Pons (tissue), 1 donor: ENCODE measurements at places on chromosomes 5 and 9.

- no peak for DNase-seq
Observed at GRCh38 chr9:30140407-30140806, 2244.0 kb upstream of the ACO1 start.

DNA sequence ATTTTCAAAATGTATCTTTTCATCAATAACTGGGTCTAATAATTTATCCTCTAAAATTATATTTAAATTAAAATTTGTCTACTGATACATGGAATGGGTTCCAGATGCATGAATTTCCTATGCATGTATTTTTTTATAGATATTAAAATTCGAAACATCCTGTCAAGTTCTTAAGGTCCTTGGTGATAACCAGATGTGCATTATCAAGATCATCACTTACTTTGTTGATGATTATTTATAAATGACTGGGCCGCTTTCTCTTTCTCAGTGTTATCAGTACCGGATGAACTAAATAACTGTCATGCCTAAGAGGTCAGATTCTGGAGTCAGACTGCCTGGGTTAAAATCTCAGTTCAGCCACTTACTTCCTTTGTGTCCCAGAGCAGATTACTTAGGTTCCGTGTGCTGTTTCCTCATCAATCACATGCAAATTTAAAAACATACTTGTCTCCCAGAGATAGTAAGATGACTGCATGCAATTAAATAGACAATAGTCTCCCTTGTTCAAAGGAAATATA, 124.3 kb downstream of the TEX10 start:
- no peak for DNase-seq

DNA sequence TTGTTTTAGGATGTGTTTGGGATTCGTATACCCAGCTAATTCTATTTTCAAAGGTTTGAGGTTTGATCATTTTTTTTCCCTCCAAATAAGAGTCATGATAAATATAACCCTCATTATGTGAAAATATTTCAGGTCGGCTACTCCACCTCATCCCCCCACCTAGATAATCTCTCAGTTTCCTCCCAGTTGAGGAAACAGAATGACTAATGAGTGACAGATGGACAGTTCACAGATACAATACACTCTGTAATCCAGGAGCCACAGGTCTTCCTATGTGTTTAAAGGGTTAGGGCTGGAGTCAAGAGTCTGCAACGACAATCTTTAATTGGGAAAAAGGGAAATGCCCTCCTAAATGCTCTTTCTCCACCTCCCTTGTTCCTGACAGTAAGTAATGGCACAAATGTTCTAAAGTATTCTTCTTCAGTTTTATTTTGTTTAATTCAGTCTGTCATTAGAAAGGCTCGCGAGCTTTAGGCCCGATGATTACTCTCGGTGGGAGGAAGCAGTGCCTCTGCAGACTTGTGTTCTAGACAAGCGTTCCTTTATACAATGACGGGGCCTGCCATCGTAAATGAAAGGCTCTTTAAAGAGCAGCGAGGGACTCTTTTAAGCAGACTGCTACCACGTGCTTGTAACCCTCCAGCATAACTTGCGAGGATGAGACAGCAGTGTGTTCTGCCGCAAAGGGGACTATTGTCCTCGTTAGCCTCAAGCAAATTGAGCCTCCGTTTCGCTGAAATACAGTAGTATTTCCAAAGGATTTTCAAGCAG, 69.0 kb downstream of the MEF2C start:
- peak; percentile 74 for DNase-seq

DNA sequence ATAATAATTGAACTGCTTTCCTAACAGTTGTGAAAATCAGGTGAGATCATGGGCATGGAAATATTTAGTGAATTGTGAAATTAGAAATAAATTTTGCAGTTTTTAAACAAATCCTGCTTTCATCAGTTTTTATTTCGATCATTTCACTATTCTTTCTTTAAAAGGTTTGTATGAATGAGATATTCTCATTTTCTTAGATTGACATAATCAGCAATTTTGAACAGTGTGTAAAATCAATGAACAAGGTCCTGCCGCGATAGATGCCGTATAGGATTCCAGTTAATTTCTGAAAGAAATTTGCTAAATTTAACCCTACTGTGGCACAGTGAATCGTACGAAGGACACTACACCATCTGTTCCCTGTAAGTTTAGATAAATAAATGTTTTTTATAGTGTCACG, 7.5 kb downstream of the RAD23B start:
- DNase-seq, result no peak

- no peak for DNase-seq
Observed at GRCh38 chr9:14633906-14634565, 59.2 kb downstream of the ZDHHC21 start.

- no peak for DNase-seq
Observed at GRCh38 chr9:124163760-124164255, 93.9 kb upstream of the NEK6 start.

GRCh38 chr9:36858805-36859375, 175.2 kb downstream of the PAX5 start:
- no peak for DNase-seq

DNA sequence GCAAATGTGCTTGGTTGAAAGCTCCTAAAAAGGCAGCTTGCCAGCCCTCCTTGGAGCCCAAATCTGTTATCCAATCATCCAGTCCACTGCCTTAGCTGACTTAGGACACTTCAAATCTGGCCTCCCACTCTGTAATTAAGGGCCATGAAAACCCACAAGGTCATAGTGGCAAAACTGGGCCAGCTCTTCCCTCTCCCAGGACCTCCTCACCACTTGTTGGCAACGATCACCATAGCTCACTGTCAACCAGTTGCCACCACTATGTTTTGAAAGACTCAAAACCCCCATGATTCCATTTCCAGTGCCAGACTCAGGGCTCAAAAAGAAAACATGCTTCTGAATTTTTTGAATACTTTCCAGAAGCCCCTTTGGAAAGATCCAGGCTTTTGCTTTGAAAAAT, 107.5 kb downstream of the NREP start:
- DNase-seq, result no peak

DNA sequence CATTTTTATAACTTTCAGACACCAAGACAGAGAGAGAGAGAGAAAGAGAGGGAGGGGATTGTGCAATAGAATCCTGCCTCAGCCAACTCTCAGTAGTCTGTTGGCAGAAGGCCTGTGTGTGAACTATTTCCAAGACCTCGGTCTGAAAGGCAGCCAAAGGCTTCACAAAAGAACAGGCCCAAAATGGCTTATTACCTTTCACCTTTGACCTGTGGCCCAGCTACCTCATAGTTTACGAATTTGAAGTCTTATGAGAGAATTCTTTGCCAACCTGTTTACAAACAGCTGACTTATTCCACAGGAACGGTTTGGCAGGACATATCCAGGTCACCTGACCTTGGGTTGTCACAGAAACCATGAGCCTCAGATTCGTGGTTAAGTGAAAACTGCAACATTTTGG, 48.6 kb downstream of the NR2F1-AS1 start:
- DNase-seq, result peak; percentile 75

- no peak for DNase-seq
Observed at GRCh38 chr5:177310332-177310731, 1.4 kb downstream of the MXD3 start.

DNA sequence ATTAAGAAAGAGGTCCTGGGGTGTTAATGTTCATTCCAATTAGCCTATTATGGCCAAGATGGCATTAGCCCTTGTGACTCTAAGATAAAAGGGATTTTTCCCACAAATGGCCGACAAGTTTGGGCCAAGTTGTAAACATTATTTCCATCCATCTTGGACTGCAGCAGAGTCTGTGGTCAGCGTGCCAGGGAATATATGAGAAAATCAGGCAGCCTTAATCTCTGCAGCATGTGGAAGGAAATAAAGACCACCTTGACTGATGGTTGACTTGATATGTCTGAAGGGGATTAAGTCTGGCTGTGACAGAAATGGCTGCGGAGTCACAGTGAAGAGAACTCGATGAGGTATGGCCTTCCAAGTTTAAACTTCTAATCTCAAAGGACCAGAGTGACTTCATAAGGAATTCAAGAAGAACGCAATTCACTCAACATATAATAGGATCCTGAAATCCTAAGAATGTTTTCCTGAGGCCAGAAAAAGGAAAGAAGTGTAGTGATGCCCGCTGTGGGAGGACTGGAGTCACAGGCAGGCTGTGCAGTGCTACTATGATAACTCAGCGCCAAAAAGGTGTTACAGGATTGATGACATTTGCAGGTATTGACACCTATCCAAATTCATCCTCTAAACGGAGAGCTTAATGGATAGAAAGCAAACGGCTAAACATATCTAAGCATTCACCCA, 287.1 kb downstream of the SEC61B start:
- no peak for DNase-seq

GRCh38 chr9:14932641-14933040, 22.4 kb upstream of the FREM1 start:
- DNase-seq, result no peak

DNA sequence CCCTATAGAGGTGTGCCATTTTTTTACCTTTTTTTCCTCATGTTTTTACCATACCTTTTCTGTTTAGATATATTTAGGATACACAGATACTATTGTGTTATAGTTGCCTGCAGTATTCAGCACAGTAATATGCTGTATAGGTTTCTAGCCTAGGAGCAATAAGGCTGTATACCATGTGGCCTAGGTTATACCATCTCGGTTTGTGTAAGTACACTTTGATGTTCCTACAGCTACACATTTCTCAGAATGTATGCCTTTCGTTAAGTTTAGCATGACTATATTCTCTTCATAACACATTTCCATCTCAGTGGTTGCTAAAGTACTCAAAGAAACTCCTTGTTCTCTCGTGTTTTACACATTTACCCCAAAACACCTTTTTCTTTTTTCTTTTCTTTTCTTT, 23.0 kb downstream of the UBE2D2 start:
- DNase-seq, result no peak

GRCh38 chr5:142179776-142180387, 71.3 kb downstream of the NDFIP1 start:
- no peak for DNase-seq

- DNase-seq, result no peak
Observed at GRCh38 chr5:107449369-107449768, 221.4 kb downstream of the EFNA5 start.

- DNase-seq, result no peak
Observed at GRCh38 chr5:168218746-168219145, 72.7 kb upstream of the WWC1 start.

DNA sequence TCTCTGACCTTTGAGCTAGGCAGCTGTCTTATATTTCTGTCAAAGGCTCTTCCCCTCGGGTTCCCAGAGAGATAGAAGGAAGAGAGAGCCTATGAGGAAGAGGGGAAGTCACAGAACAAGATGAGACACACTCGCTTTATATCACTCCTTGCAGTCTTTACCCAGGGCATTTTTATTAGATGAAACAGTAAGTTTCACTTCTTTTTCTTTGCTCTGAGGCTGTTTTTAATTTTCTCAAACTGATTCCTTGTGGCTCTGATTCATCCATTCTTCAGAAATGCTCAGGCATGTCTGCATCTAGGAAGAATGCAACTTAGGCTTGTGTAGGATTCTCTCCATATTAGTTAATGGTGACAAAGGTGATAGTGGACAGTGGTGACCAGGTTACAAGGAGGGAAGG, 132.9 kb upstream of the CHD1 start:
- no peak for DNase-seq

GRCh38 chr5:35089334-35090314, 41.9 kb upstream of the AGXT2 start:
- DNase-seq, result peak; percentile 62

- DNase-seq, result peak; percentile 85
Observed at GRCh38 chr5:57298295-57298984, 124.6 kb downstream of the GPBP1 start.

GRCh38 chr9:2711716-2712115, 5.6 kb upstream of the KCNV2 start:
- no peak for DNase-seq

DNA sequence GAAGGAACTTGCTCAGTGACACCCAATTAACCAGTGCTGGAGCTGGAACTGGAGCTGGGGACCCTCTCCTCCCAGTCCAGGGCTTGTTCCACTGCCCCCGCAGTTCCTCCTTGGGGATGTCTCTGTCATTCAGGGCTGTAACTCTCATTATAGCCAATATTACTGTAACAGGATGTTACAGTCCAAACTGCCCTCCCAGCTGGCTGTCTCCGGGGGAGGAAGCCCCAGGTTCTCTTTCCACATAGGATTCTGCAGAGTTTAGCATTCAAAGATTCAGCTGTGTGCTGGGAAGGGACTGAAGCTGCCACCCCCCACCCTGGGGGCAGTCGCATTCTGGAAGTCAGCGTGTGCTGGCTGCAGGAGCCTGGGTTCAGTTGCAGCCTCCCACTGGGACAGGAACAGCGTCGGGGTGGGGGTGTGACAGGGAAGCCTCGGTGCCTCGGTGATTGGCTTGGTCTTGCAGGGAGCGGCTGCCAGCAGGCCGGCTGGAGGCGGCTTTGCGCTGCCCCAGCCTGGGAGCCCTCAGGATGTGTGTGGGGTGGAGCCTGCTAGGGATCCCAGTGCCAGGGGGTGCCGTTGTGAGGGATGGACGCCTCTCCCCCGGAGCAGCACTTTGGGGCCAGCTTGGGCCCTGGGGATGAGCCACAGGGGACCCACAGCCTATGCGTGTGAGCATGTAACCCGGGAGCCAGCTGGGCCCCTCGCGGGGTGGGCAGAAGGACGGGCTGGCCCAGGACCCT, 101.1 kb downstream of the RGS3 start:
- peak; percentile 75 for DNase-seq

- DNase-seq, result no peak
Observed at GRCh38 chr9:106467113-106467864, 395.7 kb upstream of the ZNF462 start.

DNA sequence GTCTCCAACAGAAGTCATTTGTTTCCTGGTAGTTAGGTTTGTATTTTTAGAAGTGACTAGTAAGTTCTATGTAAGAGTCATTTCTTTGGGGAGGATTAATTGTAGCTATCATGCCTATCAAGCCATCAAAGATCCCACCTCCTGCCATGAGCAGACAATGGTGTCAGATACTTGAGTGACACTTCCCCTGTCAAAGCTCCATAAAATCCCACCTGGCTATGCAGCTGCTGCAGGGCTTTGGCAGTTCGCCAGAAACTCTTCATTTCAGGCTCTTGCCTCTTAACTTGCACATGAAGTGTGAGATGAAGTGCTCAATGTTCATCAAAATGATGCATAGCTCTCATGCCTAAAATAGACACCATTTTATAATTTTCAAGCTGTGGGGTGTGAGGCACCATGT, 312.1 kb downstream of the CDH12 start:
- DNase-seq, result no peak

- DNase-seq, result no peak
Observed at GRCh38 chr9:93266521-93267001, 82.6 kb downstream of the WNK2 start.

GRCh38 chr5:79806741-79807140, 117.1 kb downstream of the CMYA5 start:
- peak; percentile 78 for DNase-seq
